ENCODE measurements at places on chromosomes 6 and 20.

DNA sequence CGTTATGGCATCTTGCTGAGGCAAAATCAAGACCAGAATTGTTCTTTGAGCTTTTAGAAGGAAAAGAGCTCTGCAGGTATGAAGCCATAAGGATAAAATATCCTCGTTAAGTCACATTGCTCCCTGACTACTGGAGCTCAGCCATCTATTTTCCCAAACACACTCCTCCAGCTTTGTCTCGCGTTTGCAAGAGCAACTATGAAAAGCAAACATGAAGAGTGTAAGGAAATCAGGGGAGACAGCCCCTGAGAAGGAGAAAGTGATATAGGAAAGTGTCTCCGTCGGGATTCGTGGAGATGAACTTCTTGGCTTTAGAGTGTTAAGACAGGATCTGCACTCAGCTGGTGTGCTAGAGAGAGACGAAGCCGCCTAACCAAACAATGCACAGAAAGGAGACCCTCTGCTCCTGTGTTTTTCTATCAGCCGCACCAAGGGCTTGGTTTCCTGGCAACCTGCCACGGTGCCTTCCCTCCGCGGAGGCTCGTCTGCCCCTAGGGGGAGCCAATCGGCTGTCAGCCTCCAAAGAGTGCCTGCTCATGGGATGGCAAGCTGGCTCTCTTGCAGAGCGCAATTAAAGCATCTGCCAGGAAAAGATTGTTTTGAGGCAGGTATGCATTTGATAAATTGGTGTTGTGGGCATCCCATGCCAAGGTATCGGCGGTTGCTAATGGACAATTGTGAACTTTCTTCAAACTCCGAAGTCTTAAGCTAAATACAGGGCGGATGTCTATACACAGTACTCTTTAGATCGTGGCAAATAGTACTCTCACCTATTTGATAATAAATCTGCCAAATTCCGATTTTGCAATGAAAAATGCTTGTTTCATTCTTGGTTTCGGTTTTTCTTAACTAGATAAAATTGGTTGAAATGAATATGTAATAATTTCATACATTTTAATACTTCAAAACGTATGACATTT lies 603.2 kb downstream of the RNF144B start:
- peak; percentile 1 for DNase-seq

DNA sequence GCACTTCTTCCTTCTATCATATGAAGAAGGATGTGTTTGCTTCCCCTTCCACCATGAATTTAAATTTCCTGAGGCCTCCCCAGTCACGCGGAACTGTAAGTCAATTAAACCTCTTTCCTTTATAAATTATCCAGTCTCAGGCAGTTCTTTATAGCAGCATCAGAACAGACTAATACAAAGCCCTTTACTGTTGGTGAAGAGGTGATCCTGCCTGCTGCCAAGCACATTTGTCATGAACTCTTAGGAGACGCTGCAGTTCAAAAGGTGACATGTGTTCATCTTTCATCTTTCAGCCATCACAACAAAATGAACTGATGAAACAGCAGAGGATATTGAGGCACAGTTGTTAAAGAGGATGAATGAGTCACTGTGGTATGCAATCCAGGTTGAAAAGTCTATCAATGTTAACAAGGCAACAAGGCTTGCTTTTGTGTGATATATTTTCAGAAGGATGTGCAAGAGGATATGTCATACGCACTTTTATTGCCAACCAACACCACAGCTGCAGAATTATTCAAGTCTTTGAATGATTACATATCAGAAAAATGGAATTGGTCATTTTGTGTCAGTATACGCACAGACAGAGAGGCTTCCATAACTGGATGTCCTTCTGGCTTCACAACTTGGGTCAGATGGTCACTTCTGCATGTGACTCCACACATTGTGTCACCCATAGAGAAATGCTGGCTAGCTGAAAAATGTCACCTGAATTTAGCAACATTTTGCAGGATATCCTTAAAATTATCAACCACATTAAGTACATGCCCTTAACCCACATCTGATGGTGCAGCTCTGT lies 52.4 kb upstream of the PLN start:
- DNase-seq, result no peak

- no peak for DNase-seq
These were observed 17.6 kb downstream of the TRDN start for GRCh38 chr6:123619156-123619555.

DNA sequence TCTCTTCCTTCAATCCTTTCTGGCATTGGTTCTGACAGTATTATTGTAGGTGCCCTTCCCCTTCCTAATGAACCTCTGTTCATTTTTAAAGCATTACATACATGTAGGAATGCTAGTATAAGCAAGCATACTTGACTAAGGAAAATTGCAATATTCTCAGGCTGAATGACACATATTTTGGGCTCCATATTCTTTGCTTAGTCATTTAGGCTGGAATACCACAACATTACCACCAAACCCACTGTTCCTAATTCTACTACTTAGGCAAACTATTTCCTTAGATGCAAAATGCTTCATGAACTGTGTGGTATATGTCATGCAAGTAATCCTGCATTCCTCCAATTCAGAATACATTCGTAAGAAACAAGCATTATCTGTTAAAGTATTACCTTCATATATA lies 113.9 kb downstream of the PRDM1 start:
- no peak for DNase-seq

- DNase-seq, result no peak
These were observed 271.5 kb downstream of the FOXA2 start for GRCh38 chr20:22312744-22313346.

DNA sequence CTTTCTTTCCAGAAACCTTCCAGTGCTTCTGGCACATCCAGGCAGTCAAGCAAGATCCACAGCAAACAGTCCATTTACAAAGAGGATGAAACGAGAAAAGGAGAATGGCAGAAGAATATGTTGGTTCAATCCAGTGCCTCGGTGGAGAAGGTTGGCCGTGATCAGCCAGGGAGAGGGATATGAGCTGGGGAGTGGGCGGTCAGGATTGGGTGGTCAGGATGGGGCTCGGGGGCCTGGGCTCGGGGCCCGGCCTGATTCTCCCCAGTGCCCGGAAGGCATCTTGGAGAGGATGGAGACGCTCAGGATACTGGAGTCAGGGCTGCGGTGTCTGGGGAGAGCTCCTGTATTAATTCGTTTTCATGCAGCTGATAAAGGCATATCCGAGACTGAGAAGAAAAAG lies 61.3 kb downstream of the EFCAB8 start:
- DNase-seq, result no peak

DNA sequence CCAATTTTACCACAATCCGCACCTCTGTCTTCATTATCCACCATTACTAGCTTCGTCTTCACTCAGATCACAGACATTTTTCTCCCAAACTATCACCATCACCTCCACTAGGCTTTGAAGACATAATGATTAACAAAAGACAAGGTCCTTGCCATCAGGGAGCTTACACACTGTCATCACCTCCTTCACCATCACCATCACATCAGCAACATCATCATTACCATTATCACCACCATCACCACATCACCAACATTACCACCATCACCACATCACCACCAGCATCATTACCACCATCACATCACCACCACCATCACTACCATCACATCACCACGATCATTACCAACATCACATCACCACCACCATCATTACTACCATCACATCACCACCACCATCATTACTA lies 4.4 kb upstream of the SLC22A7 start:
- no peak for DNase-seq

DNA sequence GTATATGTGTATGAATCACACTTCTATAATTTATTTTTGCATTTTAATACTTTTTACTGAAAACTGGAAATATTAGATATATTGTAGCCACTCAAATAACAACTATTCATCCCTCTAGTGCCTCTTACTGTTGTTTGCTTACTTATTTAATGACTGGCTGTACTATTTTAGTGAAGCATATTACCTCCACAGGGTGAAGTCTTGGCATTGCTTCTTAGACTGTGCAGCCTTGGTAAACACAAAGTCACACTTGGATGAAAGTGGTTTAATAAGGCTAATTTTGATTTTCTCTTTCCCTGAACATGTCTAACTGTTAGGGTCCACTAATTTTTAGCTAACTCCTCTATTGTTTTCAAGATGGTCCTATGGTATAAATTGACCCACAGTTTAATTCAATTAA lies 1043.2 kb upstream of the ADGRB3 start:
- no peak for DNase-seq

DNA sequence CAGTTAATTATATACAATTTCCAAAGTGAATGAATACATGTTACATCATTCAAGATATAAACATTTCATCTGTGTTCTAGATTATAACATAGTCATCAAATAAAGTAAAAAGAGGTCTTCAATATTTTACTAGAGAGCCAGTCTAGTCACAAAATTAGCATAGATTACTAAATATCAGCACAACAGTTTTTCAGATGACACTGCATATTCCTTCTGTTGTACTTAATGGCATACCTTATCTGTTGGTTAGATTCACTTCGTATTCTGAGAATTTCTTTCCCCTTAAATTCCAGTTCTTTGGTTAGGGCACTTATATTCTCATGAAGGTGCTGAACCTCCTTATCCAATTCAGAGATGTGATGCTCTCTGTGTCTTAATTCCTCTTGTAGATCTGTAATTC lies 39.8 kb upstream of the MCM9 start:
- no peak for DNase-seq

DNA sequence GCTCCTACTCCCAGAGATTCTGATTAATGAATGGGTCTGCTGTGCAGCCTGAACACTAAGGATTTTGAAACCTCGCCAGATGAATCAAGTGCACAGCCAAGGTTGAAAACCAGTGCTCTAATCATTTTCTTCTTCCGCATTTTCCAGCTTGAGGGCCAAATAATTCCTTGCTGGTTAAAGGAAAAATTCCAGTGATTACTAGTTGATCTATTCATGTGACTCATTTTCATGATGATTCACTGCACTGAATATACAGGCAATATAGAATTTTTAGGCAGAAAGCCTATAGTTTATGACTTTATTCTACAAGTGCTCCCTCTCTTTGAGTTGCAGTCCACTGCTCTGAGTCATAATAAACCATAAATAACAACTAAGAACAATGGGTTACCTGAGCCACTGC lies 80.6 kb upstream of the PROKR2 start:
- DNase-seq, result no peak

DNA sequence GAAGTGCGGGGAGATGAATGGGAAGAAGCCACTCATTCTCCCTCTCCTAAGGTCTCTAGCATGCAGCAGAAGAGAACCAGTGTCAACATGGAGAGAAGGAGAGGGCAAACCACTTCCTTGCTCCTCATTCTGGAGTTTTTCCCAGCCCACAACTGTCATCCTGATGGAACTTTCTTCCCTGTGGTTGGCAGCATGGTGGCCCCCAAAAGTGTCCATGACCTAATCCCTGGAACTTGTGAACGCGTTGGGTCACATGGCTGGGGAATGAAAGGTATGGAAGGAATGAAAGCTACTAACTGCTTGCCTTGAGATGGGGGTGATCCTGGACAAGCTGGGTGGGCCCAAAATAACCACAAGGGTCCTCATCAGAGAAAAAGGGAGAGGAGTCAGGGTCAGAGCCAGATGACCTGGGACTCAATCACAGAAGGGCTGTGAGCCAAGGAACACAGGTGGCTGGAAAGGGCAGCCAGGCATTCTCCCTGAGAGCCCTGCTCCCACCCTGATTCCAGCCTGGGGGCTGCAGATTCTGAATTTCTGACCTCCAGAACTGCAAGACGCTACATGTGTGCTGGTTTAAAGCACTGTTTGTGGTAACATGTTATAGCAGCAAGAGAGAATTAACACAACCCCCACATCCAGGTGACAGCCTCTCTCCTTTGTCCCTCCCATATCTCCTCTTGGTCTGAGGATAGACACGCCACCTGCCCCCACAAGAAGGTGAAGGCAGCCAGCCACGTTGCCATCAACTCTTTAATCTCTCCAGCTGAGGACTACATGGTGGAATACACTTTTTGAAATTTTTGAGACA lies 63.2 kb downstream of the PYGB start:
- DNase-seq, result no peak

DNA sequence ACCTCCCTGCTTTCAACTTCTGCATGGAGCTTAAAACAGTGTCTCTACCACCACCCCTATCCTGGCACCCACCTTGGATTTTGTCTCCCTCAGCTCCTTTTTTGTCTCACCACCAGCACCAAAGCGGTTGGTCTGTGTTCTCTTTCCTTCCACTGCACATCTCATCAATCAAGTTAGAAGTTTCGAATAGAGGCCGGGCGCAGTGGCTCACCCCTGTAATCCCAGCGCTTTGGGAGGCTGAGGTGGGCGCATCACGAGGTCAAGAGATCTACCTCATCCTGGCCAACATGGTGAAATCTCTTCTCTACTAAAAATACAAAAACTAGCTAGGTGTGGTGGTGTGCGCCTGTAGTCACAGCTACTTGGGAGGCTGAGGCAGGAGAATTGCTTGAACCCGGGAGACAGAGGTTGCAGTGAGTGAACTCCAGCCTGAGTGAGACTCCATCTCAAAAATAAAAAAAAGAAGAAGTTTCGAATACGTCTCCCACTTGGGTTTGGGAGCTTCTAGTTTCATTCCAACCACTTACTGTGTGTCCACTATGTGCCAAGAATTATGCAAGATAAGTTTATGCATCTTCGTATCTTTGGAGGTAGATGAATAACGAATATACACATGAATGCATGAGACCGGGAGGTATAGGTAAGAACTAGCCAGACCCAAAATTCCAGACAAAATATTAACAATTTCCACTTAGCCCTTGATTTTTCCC lies 5.9 kb downstream of the PCED1A start:
- no peak for DNase-seq

GRCh38 chr6:156960525-156960924 lies 183.3 kb downstream of the ARID1B start:
- no peak for DNase-seq

- DNase-seq, result no peak
These were observed 46.7 kb upstream of the CLIC5 start for GRCh38 chr6:46062312-46062711.

- no peak for DNase-seq
These were observed 71.1 kb downstream of the SLC22A23 start for GRCh38 chr6:3385660-3386151.

- DNase-seq, result no peak
These were observed 73.7 kb downstream of the SYNDIG1 start for GRCh38 chr20:24543168-24543567.

DNA sequence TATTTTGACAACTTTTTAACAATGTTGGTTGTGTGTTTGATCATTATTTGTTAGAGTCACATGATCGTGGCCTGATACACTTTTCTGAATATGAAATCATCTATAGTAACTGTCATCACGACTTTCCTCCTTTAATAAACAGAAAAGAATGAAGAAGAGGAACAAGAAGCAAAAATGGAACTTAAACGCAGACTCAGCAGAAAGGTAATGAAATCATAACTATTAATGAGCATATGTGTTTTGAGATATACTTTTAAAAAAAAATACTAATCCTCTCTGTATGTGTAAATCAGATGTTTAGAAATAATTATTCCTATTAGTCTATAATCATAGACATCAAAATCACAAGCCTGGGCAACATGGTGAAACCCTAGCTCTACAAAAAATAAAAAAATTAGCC lies 60.1 kb upstream of the LTV1 start:
- no peak for DNase-seq

- no peak for DNase-seq
These were observed 6.0 kb downstream of the ZNF76 start for GRCh38 chr6:35265523-35265922.

GRCh38 chr6:659716-660581 lies 3.0 kb upstream of the HUS1B start:
- DNase-seq, result no peak

GRCh38 chr6:75605635-75606034 lies 4.0 kb downstream of the SENP6 start:
- DNase-seq, result no peak

GRCh38 chr20:50572938-50573777 lies 63.0 kb downstream of the PTPN1 start:
- no peak for DNase-seq
